EL (cell line): ENCODE measurements at places on chromosomes 7 and 10.

DNA sequence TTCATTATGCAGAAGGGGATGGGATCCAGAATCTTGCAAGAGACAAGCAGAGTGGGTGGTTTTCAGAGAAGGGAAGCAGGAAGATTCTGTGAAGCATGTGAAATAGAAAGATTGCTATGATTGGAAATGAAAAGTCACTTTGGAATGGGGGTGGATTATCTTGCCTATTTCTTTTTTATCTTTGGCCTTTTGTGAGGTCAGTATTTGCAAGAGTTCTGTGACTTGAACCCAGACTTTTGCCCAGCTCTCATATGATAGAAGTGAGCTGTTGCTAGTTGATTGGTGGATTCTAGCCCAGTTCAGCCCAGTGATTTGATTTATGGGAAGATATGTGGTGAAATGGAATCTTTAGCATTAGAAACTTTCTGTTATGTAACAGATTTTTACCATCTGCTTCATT lies 17.1 kb downstream of the ENTPD7 start:
- peak; percentile 83 for DNase-seq

- peak; percentile 19 for DNase-seq
Observed at GRCh38 chr10:78777466-78777865, 291.3 kb upstream of the ZMIZ1 start.

GRCh38 chr10:96275685-96276418 lies 4.5 kb upstream of the BLNK start:
- DNase-seq = no peak

DNA sequence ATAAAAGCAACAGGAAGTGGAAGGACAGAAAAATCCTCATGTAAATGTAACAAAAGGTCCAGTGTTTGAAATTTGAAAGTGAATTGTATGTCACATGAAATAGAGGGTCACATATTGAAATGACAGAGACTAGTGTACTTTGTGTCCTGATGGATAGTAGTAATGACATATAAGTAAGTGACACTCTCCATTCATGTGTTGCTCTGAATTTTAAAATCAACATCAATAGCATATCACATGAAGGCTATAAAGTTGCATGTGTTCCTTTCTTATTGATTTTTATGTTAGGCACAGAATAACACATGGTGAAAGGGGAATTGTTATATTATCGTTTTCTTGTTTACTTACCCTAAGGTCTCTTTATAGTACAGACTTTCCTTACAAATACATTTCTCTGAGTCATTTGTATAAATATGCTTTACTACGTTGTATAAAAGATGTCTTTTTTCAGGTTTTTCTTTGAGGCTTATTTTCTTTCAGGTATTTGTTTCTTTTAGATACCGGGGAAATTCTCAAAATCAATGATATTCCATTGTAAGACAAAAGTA lies 104.6 kb upstream of the CACNA2D1 start:
- no peak for DNase-seq

GRCh38 chr10:30791197-30791611 lies 161.7 kb upstream of the LYZL2 start:
- DNase-seq = no peak

DNA sequence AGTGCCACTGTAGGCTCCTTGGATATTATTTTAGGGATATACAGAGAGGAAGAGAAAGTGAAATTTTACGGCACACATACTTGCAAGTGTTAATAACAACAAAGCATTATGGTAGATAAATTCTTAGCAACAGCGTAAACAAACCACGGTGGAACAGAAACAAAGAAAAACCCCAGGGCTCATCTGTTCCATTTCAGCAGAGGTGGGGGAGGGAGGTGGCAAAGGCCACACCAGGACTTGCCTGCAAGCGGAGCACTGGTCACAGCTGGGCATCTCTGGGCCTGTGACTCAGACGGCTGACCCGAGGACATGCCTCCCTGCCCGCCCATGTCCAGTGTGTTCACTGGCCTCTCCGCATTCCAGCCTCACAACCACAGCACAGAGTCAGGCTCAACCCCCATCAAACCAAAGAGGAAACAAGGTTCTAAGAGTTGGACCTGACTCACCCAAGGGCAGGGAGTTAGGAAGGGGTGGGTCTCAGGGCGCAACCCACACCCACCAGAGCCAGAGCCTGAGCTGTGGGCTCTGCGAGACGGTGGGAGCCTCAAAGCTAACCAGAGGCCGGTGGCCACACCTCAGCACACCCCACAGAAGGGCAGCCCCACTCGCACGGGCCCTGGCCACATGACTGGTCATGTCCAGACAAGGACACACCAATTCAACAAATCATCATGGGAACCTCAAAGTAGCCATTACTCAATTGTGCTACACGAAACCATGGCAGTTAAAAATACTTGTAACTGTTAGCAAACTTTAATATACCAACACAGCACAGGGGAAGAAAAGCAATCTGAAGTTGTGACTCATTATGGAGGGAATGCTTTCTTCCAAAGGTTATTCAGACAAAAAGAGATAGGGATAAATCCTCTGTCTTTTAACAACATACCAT lies 10.7 kb downstream of the ESYT2 start:
- peak; percentile 99 for DNase-seq
